Suppressor macrophage treated with lipopolysaccharide for 1 hour (primary cell): ENCODE measurements at places on chromosomes 6 and 20.

DNA sequence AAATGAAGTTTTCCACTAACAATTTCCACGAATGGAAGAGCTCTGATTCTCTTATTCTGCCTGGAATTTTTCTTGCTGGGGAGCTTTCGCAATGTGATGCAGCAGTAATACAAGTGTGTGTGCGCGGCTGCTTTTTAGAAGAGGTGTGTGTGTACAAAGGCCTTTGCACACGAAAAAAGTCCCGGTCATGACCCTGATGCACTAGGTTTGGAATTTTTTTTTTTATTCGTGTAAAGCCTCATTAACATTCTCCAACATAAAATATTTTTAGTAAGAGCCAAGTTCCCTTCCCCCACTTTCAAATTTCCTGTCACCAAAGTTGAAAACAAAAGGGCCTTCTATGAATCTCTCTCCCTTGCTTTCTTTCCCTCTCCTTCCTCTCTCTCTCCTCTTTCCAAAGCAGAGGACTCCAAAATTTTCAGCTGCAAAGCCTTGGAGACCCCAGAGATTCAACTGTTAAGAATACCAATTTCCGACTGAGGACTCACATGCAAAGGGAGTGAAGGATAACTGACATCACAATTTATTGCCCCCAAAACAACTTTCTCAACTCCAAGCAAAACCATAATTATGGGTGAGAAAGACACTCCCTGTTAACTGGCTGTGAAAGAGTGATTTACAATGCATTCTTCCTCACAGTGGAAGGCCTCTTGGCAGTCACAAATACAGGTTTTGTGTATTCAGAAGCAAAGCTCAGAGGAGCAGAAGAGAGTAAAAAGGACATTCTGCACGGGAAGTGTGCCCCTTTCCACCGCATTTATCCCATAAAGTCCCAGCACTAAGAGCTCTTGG is 421.2 kb upstream of the JARID2 start:
- no peak for DNase-seq

GRCh38 chr6:25695671-25696070 is 43.7 kb downstream of the SCGN start:
- no peak for DNase-seq

DNA sequence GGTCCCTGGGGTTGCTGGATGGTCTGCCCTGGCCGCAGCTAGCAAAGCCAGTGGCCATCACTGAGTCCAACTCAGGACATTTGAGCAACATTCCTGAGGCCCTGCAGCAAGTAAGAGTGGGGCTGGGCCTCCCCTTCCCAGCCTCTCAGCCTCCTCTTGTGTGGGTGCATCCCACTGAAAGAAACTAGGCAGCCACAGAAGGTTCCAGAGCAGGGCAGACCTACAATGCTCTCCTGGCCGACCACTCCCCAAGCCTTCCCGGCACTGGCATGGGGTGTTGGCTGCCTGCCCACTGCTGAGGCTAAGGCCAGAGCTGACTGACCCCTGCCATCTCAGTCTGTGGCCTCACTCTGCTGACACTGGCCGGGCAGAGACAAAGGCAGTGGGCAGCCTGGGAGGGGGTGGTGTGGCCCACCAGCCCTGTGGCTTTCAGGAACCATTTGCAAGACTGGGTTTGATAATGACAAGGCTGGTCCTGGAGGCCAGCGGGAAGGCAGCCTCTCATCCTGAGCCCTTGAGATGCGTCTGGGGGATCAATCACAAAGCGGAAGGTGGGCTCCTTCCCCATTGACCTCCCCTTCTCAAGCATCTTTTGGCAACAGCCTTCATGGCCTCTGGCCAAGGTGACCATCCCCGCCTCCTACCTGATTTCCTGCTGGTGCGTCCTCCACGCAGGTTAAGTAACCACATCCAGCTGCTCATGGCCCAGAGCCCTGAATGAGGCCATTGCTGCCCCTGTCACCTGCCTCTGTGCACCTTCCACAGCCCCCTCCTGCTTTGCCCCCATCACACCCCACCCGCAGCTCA is 9.6 kb downstream of the DLGAP4 start:
- DNase-seq = no peak

- no peak for DNase-seq
These were observed 26.9 kb upstream of the MAPRE1 start for GRCh38 chr20:32792731-32793458.

DNA sequence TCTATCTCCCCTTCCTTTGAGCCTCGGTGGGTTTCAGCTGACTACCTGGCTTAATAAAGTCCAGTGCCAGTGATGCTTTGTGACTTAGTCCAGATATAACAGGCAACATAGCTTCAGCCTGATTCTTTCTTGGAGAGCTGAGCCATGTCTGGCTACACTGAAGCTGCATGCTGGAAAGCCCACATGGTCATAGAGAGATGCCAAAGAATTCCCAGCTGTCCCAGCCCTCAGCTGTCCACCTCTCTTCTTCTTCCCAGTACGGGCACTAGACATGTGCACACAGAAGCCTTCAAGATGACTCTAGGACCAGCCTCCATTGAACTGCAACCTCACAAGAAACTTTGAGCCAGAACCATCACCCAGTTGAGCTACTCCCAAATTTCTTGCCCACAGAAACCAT is 154.1 kb upstream of the MYLIP start:
- no peak for DNase-seq

- peak; percentile 75 for DNase-seq
These were observed 39.0 kb downstream of the GMPR start for GRCh38 chr6:16277101-16277981.

DNA sequence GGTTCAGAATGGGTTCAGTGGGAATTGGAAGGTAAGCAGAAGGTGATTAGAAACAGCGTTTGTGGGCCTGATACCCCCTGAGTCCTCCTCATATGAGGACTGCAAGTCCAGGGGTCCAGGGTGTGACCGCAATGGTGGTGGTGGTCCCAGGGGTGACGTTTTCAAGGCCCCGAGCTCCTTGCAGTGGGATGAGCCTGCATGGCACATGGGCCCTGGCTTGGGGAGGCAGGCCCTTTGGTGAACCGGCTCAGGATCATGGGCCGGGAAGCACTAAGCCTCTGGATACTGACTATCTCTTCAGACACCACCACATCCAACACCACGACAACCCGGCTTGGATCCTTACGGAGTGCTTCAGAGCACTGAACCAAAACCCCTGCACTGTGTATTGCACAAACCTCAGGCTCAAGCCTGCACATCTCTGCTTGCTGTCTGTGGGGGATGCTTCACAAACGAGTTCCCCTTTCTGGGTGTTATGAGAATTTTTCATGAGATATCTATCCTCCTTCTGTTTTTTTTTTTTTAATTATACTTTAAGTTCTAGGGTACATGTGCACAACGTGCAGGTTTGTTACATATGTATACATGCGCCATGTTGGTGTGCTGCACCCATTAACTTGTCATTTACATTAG is 67.9 kb downstream of the STK35 start:
- no peak for DNase-seq

DNA sequence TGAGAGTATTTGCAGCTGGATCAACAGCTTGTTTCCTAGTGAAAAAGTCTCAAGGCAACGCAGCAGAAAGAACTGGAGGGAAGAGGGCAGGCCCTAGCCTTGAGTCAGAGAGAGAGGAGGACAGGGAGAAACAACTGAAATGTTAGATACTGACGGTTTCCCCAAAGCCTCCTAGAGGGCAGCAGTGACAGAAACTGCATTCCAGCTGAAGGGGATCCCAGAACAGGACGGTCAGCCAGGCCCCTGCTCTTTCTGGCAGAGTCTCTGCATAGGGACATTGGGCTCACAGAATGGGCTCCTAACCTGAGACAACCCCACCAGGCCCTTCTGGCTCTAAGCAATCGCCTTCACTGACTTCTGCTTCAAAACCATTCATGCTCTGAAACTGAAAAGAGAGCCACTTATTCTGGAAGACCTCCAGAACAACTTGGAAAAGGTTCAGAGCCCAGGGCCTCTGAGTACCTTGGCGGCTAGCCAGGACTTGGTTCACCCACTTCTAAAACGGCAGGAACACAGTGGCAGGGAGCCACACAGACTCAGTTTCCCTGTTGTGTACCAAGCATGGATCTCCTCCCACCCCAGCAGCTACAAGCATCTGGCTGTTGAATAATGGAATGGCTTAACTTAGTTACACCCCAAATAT is 72.9 kb downstream of the PSMB1 start:
- no peak for DNase-seq

GRCh38 chr6:126010040-126010439 is 23.7 kb downstream of the TRMT11 start:
- DNase-seq = no peak

DNA sequence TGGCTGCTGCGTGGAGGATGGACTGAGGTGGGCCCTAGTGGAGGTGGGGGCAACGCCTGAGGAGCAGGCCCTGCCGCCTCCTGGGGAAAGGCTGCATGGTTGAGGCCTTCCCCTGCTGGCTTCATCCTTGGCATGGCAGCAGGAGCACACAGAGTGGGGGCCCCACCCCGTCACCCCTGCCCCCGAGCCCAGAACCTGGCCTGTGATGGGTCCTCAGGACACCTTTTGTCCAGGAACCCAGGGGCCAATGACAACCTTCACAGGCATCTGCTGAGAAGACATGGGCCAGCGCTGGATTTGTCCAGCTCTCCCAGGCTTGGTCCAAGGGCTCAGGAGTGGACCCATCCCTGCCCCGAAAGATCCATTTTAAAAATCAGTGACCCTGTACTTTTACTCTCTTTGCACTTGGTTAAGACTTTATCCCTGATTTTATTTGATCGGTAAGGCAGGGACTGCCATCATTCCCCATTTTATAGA is 575 bp upstream of the SLC17A9 start:
- no peak for DNase-seq

GRCh38 chr20:41218466-41218865 is 81.1 kb downstream of the PLCG1 start:
- DNase-seq = no peak

GRCh38 chr20:17857639-17858449 is 110.8 kb downstream of the SNX5 start:
- no peak for DNase-seq

DNA sequence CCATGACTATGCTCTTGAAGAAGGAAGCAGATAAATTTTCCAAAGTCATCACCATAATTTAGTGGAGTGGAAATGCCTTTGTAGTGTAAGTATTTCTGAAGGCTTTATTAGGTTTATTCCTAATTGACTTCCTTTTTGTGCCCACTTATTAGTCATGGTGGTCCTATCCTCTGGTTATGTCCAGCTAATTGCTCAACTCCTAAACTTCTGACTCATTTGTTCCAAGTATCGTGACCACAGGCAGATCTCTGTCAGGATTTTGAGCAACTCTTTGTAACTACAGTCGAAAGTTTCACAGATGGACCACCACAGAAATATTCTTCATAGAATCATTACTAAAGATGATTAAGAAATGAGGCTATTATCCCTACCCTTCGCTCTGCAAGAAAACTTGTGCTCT is 315.6 kb upstream of the PTCHD4 start:
- no peak for DNase-seq

DNA sequence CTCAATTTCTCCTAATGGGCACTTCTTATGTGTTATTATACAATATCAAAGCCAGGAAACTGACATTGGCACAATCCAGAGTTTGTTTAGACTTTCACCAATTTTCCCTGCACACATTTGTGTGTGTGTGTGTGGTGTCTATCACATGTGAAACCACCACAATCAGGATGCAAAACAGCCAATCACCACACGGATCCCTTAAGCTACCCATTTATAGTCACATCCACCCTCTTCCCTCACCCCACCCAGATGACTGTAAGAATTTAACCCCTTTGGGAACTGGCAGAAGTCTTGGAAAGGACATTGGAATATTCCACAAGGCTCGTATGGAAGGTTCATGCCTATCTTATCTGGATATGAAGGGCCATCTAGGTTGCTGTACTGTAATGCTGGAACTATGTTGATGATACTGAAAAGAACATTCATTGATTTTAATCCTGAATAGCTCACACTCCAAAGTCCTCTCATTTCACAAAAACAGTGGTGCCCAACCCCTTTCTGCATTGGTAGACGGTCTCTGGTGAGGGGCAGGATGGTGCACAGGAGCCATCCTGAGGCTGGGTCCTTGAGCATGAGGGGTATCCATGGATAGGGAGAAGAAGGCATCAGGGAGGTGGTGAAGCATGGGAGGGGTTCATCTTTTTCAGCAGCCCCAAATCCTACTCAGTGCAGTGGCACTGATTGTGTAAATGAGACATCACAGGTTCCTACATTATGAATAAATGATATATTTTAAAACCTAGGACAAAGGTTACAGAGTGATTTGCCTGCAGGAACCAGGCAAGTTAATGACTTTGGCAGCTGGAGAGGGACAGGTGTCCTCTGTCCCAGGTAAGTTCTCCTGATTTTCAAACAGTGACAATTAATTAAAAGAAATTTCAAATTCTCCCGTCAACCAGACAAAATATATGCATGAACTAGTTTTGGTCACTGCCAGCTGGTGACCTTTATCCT is 12.1 kb upstream of the CTCFL start:
- no peak for DNase-seq

DNA sequence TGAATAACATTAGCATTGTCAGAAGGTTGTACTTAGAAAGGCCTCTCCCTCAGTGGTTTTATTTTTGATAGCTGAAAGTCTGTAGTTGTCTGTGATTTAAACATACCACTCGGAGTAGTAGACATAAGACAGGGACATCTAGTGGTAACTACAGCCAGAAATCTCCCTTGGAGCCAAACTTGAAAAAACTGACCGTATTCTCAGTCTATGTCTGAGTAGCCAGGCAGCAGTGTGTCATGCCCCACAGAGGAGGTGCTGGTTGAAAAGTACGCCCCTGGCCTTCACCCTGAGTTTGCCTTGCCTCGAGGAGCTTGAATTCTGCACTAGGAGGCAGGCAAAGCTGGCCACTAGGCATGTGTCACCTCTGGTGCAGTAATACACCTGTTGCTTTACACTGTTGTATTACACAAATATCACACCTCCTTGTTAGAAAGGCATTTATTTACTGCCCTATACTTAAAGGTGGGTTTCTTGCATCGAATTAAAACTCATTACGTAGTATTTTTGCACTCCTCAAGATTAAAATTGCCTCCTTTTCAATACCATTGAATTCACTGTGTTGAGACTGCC is 20.8 kb downstream of the ZBTB2 start:
- DNase-seq = no peak

- no peak for DNase-seq
These were observed 24.4 kb downstream of the ARMC2 start for GRCh38 chr6:108872575-108872974.

DNA sequence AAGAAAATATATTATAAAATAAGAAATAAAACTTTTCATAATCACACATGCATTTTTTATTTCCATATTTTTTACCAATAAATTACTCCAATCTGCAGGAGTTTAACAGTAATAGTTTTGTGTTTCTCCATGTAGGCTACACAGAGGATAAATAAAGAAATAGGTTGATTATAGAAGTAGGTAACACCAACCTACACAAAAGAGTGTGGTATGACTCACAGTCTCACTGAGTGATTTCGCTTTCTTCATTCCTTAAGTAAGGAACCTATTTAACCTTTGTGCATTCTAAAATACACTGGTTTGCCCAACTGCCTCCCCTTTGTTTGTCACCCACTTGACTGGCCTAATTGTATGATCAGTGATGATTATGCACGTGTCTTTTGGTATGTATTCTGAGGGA is 244.2 kb upstream of the RIMS1 start:
- no peak for DNase-seq

DNA sequence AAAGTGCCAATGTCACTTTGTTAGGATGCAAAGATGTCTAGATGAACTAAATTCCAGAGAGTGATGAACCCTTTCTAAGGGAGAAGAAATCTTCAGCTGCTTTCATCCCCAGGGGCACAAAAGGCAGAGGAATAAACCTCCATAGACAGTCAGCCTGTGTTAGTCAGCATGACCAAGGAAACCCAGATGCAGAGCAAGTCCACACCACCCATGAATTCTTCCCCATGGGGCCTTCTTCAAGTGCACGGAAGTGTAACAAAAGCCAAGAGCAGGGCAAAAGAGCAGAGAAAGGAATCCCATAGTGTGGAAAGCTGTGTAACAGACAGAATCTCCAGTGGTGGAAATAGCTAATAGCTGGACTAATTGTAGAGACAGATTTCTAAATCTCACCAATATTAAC is 50.0 kb downstream of the DCDC2 start:
- no peak for DNase-seq

GRCh38 chr6:117449549-117450439 is 24.1 kb upstream of the ROS1 start:
- DNase-seq = peak; percentile 78
